ENCODE measurements at places on chromosomes 6 and 20. TPM values are rescaled to one million over a fixed set of nuclear protein-coding genes. Genes with fewer than 3 reads are reported as not detected.

- peaks cover 53% of the 10 kb centered on the region for H3K4me1 ChIP-seq
- H3K4me3 ChIP-seq: peak overlapping the region; percentile 88
- peak overlapping the region; percentile 92 for H3K27ac ChIP-seq
- H3K27me3 ChIP-seq: no peaks in the 10 kb centered on the region
- H3K36me3 ChIP-seq: peaks cover 10% of the 10 kb centered on the region
- DNase-seq: peak; percentile 32
Measured at GRCh38 chr20:32742322-32743236, 688 bp downstream of the COMMD7 start.

DNA sequence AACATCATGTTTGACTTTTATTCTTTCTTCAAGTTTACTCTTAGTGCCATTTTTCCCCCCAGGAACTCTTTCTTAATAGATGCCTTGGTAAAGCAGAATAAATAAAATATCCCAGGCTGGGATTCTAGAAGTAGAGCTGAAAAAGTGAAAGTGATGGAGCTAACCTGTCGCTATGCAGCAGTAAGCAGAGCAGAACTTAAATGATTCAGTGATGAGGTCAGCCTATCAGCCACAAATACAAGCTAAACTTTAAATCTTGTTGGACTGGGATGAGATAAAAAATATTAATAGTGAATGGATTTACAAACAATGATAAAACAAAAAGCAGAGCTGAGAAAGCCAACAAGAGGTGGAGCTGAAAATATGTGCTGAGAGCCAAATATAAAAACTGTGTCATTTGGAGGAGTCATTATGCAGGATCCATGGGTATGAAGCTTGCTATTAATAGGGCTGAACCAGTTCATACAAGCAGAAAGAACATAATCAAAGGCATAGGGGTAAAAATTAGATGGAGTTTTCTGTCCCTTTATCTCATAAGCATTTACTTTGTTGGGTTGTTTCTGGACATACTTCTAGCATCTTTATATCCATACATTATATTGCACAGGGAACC lies 877.8 kb downstream of the EPHA7 start:
- H3K4me1 ChIP-seq: no peaks in the 10 kb centered on the region
- H3K27me3 ChIP-seq: no peaks in the 10 kb centered on the region
- no peak for DNase-seq
- no peak overlapping the region for H3K4me3 ChIP-seq
- no peak overlapping the region for H3K27ac ChIP-seq

DNA sequence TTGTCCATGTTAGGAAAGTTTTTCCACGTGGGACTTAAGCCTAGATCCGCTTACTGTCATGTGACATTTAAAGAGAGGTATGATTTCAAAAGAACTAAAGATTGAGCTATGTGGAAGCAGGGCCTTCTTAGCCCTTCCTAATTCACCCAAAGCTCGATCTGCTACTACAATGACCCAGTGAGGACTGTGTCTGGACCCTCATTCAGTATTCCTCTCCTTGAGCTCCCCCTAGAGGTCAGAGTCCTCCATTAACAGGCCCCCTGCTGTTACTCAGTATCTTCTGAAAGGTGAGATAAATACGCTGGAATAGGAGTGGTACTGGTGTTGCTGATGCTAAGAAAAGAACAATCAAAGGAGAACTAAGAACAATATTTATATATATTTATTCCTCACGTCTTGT lies 414.0 kb downstream of the GJA1 start:
- no peak overlapping the region for H3K27ac ChIP-seq
- H3K4me1 ChIP-seq: no peaks in the 10 kb centered on the region
- H3K27me3 ChIP-seq: no peaks in the 10 kb centered on the region

- H3K4me1 ChIP-seq: no peaks in the 10 kb centered on the region
- H3K4me3 ChIP-seq: no peak overlapping the region
- H3K36me3 ChIP-seq: no peaks in the 10 kb centered on the region
- no peaks in the 10 kb centered on the region for H3K27me3 ChIP-seq
- no peak overlapping the region for H3K27ac ChIP-seq
Measured at GRCh38 chr6:56025795-56026194, 150.4 kb upstream of the BMP5 start.

- H3K27me3 ChIP-seq: no peaks in the 10 kb centered on the region
- no peak overlapping the region for H3K27ac ChIP-seq
- no peaks in the 10 kb centered on the region for H3K36me3 ChIP-seq
- H3K4me1 ChIP-seq: no peaks in the 10 kb centered on the region
Measured at GRCh38 chr6:141598487-141598886, 534.2 kb upstream of the GJE1 start.

GRCh38 chr6:71524201-71524600 lies 235.6 kb downstream of the OGFRL1 start:
- peaks cover 2% of the 10 kb centered on the region for H3K27me3 ChIP-seq
- no peak overlapping the region for H3K4me3 ChIP-seq
- H3K36me3 ChIP-seq: no peaks in the 10 kb centered on the region
- DNase-seq: no peak
- no peak overlapping the region for H3K27ac ChIP-seq

- no peaks in the 10 kb centered on the region for H3K36me3 ChIP-seq
- no peak overlapping the region for H3K4me3 ChIP-seq
- peaks cover 14% of the 10 kb centered on the region for H3K27me3 ChIP-seq
- no peak overlapping the region for H3K27ac ChIP-seq
- H3K4me1 ChIP-seq: peaks cover 7% of the 10 kb centered on the region
Measured at GRCh38 chr20:19741924-19742323, 16.1 kb upstream of the RIN2 start.

DNA sequence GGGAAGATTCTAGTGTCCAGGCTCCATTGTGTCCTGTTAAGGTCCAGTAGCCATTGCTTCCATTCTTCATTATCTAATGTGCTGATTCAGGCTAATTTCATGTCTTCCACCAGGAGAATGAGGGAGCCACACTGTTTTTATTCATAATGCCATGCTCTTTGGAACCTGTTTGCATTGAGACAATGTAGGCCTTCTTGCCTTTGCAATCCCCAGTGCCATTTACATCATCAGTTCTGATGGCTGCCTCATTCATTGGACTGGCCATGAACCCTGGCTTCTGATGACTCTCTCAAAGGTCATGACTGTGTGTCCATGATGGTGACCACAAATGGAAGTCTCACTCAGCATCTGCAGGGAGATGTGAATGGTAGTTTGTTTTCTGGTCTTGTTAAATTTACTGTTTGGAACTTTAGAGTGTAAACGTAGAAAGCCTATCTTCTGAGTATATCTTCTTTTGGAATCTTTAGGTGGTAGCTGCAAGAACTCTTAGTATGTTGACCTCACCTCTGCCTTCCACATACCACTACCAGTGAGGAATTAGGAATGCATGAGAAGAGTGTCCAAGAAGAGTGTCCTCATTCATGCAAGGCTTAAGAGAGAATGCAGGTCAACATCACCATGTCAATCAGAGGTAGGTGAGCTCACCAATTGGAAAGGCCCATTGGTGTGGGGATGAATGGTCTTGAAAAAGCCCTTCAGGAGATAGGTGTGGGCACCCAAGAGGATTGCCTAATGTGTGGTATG lies 42.9 kb upstream of the ZFP64 start:
- H3K27ac ChIP-seq: no peak overlapping the region
- H3K4me3 ChIP-seq: no peak overlapping the region
- H3K36me3 ChIP-seq: no peaks in the 10 kb centered on the region
- H3K4me1 ChIP-seq: no peaks in the 10 kb centered on the region
- no peaks in the 10 kb centered on the region for H3K27me3 ChIP-seq

GRCh38 chr6:12314751-12315150 lies 24.6 kb downstream of the EDN1 start:
- H3K27me3 ChIP-seq: no peaks in the 10 kb centered on the region
- DNase-seq: no peak
- H3K36me3 ChIP-seq: no peaks in the 10 kb centered on the region
- no peaks in the 10 kb centered on the region for H3K4me1 ChIP-seq

PPP2R5D gene
- 59.3 TPM for total RNA-seq

B3GALT4 gene
- 26.5 TPM for total RNA-seq

KIF13A gene
- total RNA-seq: not detected
